ENCODE measurements at places on chromosomes 7 and 10. TPM values are rescaled to one million over a fixed set of nuclear protein-coding genes. Genes with fewer than 3 reads are reported as not detected.

GRCh38 chr10:122323941-122324675, 50.4 kb upstream of the PLEKHA1 start:
- no peak for DNase-seq

CALD1 gene
- polyA plus RNA-seq, result 303 TPM

DNA sequence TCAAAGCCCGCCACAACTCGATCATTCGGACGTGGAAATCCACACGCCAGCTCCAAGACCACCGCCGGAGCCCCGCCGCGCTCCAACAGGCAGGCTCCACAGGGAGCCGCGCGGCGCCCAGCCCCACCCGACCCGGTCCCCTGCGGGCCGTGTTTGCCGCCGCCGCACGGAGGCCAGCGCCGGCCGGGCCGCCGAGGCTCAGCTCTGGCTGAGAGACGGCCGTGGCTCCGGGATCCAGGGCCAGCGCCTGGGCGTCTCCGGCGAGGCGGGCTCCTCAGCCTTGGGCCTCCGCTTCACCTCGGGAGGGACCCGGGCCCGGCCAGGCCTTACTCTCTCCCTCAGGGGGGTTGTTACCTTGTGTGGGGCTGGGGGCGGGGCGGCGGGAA, 333 bp downstream of the SMNDC1 start:
- no peak for DNase-seq

MDFIC gene
- polyA plus RNA-seq, result 5.0 TPM

DNA sequence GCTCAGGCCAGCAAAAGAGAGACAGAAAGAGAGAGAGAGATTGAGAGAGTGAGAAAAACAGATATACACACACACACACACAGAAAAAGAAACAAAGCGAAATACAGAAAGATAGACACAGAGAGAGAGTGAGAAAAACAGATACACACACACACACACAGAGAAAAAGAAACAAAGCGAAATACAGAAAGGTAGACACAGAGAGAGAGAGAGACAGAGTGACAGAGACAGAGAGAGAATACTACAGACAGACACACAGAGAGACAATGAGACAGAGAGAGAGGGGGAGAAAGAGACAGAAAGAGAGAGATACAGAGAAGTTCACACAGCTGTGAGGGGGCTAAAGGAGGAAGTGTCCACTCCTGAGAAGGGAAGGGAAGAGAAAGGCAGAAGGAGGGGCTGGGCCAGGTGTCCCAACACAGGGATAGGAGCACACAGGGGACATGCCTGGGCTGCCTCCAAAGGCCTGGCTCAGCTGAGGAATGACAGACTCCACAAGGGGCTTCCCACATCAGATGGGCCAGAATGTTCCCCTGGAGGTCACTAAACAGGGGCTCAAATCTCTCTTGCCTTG, 4.3 kb downstream of the GCK start:
- no peak for DNase-seq

GRCh38 chr7:81256991-81257390, 338.1 kb upstream of the SEMA3C start:
- no peak for DNase-seq

DNA sequence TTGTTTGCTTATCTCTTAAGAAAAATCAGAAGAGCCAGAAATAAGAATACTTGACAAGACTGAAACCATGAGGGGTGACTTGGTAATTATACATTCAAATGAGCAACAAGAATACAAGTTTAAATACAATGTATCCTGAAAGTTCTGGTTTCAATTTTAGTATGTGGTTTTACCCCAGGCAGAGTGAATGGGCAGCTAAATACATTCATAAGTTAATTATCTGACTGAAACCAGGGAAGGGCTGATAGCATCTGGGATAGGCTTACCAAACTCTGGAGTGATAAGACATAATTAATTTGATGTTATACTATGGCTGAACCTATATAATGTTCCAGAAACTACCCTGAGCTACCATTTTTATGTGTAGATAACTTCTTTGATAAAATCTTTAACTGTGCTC, 252.2 kb upstream of the PLXNA4 start:
- peak; percentile 61 for DNase-seq

DNA sequence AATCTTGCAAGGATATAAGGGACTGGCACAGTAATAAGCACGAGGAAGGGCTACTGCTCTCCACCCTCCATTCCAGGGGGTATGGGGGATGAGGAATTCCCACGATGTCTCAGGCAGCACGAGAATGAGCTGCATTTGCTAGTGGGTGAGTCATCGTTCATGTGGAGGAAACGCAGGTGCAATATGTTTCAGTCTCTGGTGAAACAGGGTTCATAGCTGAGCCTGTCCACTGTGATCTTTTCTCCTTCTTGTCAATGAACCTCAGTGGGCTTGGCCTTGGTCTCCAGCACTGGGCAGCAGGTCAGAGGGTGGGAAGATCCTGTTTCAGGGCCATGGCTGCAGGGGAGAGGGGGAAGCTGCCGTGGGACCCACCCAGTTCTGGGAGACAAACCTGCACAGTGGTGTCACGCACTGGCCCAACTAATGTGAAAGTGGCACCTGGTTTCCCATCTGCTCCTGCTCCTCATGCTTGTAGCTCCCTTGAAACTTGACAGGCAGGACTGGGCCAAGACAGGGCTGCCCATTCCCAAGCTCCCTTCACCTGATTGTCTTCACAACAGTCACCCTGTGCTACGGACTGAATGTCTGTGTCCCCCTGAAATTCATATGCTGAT, 181.9 kb downstream of the USP6NL start:
- DNase-seq, result no peak
